ENCODE measurements at places on chromosomes 4 and X.

DNA sequence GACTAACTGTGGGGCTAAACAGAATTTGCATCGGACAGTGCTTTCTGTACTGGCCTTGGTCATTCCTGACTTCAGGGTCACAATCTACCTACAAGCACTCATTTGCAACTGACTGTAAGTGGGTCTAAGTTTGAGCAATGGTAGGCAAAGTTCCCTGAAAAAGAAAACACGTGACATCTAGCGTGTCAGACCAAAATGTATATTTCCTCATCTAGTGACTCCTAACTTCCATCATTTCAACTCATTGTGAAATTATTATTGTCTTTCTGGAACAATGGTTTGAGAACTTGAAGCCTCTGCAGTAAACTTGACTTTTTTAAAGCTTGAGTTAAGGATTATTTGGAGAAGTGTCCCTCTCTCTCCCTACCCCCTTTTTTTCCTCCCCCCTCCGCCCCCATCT, 113.6 kb downstream of the MID1 start:
- no peak for DNase-seq

DNA sequence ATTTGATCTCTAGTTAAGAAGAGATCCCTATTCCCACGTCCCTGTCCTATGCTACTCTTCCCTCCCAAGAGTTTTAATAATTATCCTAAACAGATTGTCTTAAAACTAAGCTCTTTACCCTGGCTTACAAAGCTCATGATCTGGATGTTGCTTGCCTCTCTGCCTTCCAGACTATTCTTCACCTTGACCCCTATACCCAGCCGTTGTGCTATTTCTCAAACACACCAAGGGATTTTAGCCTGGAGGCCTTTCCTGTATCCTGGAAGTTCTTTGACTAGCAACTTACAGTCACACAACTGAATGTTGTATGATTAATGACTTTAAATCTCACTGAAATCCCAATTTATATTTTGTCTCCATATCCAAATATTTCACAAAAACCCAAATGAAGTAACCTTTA, 314.9 kb downstream of the ADGRL3 start:
- no peak for DNase-seq

DNA sequence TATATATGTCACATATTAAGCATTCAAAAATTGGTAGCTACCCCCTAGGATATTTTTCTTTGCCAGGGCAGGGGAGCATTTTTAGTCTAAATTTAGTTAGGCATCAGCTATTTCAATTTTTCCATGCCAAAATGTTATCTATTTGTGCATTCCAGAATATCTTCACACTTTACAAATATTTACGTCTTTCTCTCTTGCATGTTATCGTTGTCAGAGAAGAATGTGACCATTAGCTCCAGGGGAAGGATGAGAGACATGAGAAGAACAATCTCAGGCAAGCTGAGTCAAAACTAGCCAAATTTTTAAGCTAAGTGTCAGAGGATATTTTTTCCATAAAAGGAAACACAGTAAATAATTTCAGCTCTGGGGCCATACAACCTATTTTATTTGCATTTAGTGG, 885.0 kb upstream of the EPHA5 start:
- no peak for DNase-seq

DNA sequence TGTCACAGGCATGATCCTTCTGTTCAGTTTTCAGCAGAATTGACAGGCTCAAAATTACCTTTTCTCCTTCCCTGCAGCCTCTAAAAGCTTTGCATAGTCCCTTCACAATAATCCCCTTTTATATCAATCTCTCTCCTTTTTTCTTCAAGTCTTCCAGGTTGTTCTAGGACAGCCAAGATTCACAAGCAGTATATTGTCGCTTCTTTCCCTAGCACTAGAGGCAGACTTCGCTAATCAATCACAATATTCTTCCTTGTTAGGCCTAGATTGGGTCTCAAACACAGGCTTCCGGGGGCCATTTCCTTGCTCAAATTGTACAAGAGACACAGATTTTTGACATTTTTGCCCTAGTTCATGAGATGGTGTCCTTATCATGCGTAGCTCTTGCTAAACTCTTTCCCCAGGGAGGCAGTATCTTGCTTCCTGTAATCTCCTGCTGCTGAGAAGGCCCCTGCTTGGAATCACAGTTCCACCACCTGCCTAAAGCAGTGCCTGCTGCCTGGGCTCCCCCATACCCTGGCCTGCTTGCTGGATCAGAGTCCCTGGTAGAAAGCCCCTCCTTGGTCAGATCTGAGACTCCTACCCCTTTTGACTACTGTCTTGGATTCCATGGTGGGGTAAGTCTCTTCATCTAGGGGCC, 57.3 kb downstream of the DMP1 start:
- DNase-seq = no peak

- DNase-seq = no peak
Observed at GRCh38 chr4:16169490-16169889, 56.8 kb downstream of the TAPT1 start.

GRCh38 chr4:66837279-66837922, 707.9 kb downstream of the CENPC start:
- DNase-seq = no peak

- no peak for DNase-seq
Observed at GRCh38 chr4:141356321-141356962, 135.7 kb downstream of the ZNF330 start.

GRCh38 chrX:17397074-17397473, 22.1 kb downstream of the NHS start:
- no peak for DNase-seq

DNA sequence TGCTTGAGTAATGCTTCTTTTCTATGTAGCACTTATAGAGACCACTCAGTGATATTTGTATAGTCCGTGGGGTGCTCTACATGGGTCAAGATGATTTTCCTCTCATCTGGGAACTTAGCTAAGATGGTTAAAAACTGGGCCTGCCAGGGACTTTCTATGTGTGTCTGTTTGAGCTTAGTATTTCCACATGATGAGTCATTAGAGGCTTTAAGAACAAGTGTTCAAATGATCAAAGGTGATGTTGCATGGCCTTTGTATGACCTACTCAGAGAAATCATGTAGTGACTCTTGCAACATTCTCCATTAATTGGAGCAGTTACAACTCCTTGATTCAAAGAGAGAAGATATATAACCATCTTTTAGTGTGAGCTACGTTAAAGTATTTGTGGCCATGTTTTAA, 1480.5 kb upstream of the IGFBP7 start:
- no peak for DNase-seq

- DNase-seq = no peak
Observed at GRCh38 chrX:43238461-43238945, 417.6 kb upstream of the MAOA start.

DNA sequence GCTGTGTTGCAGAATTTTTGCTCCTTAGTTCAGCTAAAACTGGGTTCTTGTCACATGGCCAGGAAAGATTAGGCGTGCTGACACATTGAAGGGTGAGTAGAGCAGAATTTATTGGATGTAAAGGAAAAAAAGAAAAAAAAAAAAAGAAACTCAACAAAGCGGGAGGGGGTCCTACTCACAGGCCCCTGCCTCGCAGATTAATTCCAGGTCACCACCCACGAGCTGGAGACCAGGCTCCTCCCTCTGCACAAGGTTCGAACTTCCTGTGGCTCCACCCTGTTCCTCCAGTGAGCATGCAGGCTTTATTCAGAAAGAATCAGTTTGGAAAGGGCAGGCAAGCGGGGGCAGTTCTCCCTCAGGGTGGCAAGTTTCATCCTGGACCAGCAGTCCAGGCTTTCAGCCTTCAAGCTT, 17.1 kb downstream of the MGST2 start:
- DNase-seq = no peak

GRCh38 chrX:117059848-117060247, 597.1 kb upstream of the CT83 start:
- no peak for DNase-seq

DNA sequence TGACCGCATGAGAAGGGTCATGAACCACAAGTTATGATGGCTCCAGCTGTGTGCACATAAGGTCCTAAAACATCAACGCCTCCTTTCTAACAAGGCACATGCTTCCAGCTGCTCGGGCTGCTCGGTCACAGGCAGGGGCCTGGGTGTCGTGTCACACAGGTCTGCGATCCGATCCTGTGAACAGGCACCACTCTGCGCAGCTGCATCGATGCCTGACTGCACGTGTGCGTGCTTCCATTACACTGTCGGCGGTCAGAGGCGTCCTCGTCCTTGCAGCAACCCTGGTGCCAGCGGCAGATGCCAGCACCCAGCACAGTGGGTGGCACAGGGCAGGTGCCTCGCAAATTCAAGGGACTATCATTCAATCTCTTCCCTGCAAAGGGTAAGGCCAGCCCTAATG, 23.9 kb downstream of the ZFYVE28 start:
- no peak for DNase-seq

DNA sequence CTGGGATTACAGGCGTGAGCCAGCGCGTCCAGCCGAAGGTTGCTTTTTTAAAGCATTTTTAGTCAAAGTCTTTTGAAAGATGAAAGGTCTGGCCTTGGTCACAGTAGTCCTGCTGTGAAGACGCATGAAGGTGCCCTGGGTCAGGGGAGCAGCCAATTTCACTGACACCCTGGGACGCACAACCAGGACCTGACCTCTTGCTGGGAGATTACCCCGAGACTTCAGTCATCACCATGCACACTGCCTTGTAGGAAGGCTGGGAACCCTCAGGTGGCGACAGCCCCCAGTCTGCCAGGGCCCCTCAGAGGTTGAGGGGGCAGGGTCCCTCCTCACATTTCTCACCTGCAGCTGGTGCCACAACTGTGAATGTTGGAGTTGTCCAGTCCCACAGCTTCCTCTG, 53.2 kb downstream of the CPLX1 start:
- no peak for DNase-seq

DNA sequence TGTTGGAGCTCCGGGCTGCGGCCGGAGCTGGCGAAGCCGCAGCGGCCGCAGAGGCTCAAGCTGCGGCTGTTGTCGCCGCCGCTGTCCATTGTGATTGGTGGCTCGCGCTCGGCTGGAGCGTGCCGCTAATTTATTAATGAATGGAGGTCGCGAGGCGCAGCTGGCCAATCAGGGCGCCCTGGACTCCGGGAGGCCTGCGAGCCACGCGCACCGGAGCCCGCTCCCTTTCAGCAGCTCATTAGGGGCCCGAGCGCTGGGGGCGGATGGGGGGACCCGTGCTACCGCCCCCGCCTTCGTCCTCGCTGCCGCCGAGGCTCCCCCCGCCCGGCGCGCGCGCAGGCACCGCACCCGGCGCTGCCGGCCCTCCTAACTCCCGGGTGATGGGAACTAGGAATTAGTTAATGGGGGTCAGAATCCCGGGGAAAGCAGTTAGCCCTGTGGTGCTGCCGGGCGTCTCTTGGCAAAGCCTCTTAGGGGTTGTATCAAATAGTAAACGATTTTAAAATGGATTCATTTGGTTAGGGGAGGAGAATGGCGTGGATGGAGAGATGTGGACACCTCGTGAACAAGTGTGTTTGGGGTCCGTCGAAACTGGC, 589 bp upstream of the NEUROG2 start:
- no peak for DNase-seq

- DNase-seq = no peak
Observed at GRCh38 chr4:76898385-76898692, 395 bp upstream of the SOWAHB start.

GRCh38 chr4:87009095-87009648, 74.4 kb downstream of the AFF1 start:
- no peak for DNase-seq

- no peak for DNase-seq
Observed at GRCh38 chr4:137994853-137995252, 247.3 kb downstream of the SLC7A11 start.

DNA sequence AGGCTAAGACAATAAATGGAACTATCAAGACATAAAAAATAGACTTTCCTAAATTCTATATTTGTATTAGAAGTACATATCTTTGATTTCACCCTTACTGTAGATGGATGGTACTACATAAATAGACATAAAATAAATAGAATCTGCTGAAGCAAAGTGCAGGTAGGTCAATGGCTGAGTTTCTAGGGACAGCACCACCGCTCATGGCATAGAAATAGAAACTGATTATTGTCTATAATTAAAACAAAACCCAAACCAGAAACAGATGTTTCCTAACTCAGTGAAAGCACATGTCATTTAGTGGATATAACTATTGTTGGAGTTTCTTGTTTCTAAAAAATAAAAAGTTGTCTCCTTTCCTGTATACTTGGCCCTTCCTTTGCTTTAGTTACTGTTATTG, 387.3 kb upstream of the ADGRL3 start:
- DNase-seq = no peak
